ENCODE measurements at places on chromosomes 2 and 18.
A peak's percentile ranks its signal among the peaks of the same experiment; 100 is the strongest.

GRCh38 chr2:138028538-138028937 is 64.3 kb downstream of the HNMT start:
- no peak for DNase-seq

- DNase-seq: no peak
Measured at GRCh38 chr18:61435064-61435652, 101.9 kb downstream of the CDH20 start.

GRCh38 chr18:39721712-39722111 is 2156.1 kb upstream of the CELF4 start:
- DNase-seq: no peak

DNA sequence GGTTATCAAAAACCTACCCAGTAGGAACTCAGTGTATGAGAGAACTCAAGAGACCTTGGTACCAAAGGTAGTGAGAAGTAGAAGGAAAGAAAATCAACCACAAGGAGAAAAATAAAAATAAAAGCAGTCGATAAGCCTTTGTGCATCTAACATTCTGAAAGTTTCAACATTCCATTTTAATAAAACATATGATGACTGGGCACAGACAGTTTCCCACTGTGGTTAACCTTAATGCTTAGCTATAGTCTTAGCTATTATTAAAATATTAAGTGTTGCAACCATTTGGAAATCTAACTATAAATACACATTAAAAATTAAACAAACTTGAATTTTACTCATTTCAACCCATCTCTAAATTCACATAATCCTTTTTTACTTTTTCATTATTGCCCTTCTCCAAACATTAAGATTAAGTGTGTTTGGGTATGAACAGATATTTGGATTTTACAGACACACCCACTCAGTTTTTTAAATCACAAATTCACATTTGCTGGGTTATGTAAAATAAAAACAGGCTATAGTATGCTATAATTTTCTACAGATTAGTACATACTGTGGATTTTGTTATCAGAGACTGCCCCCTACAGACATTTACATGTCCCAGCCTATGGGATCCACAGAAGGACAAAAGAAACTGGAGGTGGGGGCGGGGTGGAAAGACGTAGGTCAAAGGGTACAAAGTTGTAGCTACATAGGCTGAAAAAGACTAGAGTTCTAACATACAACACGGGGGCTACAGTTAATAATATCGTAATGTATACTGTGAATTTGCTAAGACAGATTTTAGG is 32.8 kb downstream of the SRBD1 start:
- DNase-seq: no peak

GRCh38 chr2:213017404-213017803 is 134.0 kb downstream of the IKZF2 start:
- DNase-seq: no peak

GRCh38 chr2:28747714-28748113 is 3.9 kb upstream of the PPP1CB start:
- DNase-seq: no peak

- DNase-seq: no peak
Measured at GRCh38 chr2:69163109-69163508, 150.1 kb downstream of the ANTXR1 start.

DNA sequence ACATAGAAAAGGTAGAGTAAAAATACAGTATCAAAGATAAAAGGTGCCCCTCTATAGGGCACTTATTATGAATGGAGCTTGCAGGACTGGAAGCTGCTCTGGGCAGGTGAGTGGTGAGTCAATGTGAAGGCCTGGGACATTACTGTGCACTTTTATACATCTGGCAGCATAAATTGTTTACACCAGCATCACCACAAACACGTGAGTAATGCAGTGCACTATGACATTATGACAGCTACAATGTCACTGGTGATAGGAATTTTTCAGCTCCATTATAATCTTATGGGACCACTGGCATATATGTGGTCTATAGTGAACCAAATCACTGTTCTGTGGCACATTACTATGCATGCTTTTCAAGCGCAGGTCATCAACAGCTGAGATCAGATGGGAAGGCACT is 48.1 kb downstream of the TPGS2 start:
- DNase-seq: no peak

- DNase-seq: no peak
Measured at GRCh38 chr2:174454566-174454965, 32.3 kb downstream of the GPR155 start.

DNA sequence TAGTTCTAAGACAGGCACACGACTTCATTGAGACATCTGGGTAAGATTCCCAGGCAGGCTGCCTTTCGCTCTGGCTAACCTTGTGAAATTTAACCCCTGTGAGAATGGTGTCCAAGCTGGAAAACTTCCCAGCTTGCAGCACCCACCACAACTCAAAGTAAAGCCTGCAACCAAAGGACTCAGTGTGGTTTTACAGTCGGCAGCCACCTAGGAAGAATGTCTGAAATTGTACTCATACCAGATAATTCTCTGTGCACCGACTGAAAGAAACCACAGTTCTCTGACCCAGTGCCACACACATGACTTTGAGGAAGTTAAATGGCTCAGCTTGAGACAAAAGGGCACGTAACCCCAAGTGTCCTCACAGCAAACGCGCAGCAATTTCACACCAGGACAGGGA is 125.7 kb downstream of the RBMS1 start:
- no peak for DNase-seq

DNA sequence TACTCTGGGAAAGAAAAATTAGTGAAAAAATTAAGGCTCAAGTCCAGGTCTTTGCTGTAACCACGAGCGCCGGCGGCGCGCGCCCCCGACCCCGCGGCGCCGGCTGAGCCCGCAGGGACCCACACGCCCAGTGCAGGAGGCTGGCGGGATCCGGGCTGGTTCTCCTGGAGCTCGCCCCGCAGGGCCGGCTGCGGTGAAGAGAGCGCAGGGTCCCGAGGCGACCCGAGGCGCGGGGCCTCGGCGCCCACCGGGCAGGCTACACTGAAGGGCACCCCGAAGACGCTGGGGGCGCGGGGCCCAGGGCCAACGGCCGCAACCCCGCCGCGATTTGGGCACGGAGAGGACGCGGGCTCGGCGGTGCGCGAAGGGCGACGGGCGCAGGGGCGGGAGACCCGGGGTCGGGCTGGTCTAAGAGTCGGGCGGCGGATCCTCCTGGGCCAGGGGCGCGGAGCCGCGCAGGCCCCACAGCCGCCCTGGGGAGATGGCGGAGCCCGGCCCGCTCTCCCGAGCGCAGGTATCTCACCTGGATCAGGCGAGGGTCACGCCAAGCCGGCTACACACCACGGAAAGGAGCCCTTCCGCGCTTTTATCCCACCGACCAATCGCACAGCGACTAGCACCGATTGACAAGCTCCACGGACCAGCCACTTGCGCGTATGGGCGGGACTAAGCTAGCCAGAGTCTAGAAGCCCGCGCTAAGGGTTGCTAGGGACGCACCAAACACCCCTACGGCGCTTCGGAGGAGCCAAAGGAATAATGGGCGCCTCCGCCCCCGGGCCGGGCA is at the start of gene PASK:
TSS of gene PASK (minus strand) at position 582 of the 784 bp plus-strand sequence. CDS start 6,440 bp downstream, outside the sequence.
- DNase-seq: peak; percentile 98

GRCh38 chr2:1550076-1550475 is 136.8 kb downstream of the TPO start:
- DNase-seq: no peak

DNA sequence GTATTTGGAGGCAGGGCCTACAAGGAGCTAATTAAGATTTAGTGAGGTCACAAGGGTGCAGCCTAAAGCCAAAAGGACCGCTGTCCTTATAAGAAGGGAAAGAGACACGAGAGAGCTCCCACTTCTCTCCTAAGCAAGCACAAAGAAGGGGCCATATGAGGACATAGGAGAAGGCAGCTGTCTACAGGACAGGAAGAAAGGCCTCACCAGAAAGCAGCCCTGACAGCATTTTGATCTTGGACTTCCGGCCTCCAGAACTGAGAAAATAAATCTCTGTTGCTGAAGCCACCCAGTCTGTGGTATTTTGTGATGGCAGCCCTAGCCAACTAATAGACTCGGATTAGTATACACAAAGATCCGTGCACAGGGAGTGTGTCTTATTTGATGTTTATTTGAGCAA is 139.7 kb downstream of the B3GNT2 start:
- DNase-seq: no peak

GRCh38 chr18:52679354-52679753 is 339.4 kb downstream of the DCC start:
- no peak for DNase-seq
